Stimulated activated CD4-positive, alpha-beta T cell treated with anti-CD3 and anti-CD28 coated beads, Interleukin-2, amount 100 ng/mL, for 48 hours (primary cell): ENCODE measurements at places on chromosomes 4 and X.

DNA sequence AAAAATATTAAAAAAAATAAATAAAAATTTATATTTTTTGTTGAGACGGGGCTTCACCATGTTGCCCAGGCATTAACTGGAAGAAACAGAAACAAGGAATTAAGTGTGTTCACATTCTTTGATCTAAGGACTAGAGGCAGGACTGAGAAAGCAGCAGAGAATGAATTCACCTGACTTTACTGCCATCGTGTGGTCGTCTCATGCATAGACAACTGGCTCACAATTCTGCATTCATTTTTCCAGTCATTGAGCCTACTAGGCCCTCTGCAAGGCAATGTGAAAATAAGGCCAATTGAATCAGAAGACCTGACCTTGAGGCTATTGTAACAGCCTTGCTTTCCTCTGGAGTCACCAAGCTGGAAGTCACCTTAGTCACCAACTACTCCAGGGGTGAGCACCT lies 37.4 kb downstream of the LHFPL1 start:
- peak; percentile 1 for DNase-seq

DNA sequence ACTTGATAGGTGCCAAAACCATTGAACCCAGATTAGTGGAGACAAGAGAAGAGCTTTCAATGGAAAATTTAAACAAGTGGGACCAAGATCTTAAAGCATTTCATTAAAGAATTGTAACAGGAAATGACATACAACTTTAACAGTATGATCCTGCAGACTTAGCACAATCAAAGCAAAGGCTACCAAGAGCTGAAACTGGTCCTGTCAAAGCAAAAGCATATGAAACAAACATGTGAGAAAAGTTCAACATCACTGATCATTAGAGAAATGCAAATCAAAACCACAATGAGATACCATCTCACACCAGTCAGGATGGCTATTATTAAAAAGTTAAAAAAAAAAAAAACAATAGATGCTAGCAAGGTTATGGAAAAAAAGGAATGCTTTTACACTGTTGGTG lies 425.6 kb downstream of the IL1RAPL1 start:
- DNase-seq: no peak

GRCh38 chr4:3288571-3289094 lies 4.2 kb upstream of the RGS12 start:
- no peak for DNase-seq

- no peak for DNase-seq
Measured at GRCh38 chr4:6684656-6685055, 9.0 kb upstream of the S100P start.

DNA sequence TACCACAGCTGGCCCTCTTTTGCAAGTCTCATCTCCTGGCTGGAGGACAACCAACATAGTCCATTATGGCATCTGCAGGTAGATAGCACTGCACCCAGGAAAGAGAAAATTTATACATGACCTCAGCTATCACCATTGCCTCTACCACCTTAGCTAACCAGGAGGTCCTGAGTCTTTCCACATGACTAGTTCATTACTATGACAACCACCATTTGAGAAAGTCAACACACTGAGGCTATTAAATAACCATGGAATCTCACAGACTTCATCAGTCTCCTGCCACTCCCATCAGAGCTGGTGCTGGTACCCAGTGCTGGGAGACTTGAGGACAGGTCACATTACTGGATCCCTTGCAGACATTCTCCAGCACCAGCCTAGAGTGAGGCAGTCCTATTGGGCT lies 285.9 kb downstream of the GBA3 start:
- DNase-seq: no peak

- DNase-seq: no peak
Measured at GRCh38 chr4:2598511-2599303, 62.3 kb downstream of the FAM193A start.

DNA sequence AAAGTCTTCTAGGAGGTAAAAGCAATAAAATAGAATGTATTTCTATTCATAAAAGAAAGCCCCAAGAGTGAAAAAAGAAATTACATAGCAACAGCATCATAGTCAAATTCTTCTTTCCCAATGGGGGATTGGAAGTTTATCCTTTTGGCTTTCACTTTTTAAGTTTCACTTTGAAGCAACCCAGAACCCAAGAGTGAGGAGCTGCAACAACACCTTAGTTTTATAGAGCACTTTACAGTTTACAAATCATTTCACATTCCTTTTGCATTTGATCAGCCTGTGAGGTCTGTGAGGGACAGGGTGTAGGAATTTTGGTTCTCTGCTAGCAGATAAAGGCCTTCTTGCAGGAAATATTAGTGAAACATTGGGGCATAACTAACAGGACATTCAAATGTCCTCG lies 112.0 kb upstream of the NDP start:
- DNase-seq: no peak

DNA sequence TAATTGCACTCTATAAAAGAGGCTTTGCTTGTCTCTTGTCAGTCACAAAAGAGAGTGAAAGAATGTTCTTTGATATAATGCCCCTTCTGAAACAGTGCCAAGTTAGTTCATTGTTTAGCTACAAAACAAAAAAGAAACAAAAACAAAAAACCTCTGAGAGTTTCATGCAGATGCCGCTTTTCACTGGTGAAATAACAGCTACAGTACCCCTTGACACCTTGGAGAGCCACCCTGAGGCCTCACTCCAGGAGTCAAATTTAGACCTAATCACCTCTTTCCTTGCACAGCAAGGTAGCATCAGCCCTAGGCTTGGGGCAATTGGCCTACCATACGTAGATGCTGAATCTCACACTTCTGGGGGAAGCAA lies 185.2 kb downstream of the UNC5C start:
- no peak for DNase-seq

DNA sequence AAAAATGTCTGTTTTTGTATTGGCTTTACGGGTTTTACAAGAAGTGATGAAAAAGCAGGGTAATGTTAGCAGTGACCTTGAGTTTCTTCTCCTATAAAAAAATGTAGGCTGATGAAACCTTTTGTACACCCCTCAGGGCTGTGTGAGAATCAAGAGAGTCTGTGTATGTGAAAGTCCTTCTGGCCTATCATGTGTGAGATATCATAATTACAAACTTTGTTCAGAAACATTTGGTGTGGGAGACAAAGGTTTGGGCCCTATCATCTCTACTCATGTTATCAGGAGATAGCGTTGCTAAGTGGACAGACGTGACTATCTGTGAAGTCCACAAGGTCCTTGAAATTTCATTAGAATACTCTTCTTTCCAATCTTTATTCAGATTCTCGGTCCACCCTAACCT lies 170.6 kb upstream of the HAND2 start:
- DNase-seq: no peak

DNA sequence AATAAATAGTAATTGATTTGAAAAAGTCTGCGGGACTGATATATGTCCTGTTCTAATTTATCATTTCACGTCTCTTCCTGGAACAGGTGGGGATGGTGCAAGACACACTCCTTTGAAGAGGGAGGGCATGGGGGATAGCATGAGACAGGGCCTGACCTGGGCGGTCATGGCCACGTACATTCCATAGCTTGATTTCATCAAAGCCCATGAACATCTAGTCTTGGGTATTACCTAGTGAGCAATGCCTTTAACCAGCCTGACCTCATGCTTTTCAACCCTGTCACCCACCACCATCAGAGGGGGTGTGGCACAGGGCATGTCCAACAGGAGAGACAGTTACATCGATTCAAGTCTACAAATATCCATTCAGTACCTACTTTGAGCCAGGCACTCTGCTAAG lies 52.3 kb upstream of the HOPX start:
- no peak for DNase-seq

- no peak for DNase-seq
Measured at GRCh38 chr4:42767669-42768068, 110.8 kb upstream of the ATP8A1 start.

GRCh38 chr4:107689912-107690587 lies 30.0 kb downstream of the PAPSS1 start:
- DNase-seq: no peak

- no peak for DNase-seq
Measured at GRCh38 chr4:186886759-186887158, 163.1 kb upstream of the FAT1 start.

DNA sequence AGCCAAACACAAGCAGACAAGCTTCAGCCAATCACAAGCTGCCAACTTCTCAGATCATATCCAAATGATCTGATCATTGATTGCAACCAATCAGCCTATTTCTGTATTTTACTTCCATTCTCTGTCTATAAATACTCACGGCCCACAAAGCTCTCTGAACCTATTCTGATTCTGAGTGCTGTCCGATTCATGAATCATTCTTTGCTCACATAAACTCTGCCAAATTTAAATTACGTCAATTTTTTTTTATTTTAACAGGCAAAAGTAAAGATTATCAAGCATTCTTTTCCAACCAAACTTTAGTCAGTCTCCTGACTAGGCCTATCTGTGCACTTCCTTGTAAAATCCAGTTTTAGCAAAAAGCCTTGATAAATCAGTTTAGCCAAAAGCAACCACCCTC lies 1.8 kb upstream of the TCEANC start:
- DNase-seq: no peak

- DNase-seq: no peak
Measured at GRCh38 chr4:187171706-187172339, 448.2 kb upstream of the FAT1 start.

DNA sequence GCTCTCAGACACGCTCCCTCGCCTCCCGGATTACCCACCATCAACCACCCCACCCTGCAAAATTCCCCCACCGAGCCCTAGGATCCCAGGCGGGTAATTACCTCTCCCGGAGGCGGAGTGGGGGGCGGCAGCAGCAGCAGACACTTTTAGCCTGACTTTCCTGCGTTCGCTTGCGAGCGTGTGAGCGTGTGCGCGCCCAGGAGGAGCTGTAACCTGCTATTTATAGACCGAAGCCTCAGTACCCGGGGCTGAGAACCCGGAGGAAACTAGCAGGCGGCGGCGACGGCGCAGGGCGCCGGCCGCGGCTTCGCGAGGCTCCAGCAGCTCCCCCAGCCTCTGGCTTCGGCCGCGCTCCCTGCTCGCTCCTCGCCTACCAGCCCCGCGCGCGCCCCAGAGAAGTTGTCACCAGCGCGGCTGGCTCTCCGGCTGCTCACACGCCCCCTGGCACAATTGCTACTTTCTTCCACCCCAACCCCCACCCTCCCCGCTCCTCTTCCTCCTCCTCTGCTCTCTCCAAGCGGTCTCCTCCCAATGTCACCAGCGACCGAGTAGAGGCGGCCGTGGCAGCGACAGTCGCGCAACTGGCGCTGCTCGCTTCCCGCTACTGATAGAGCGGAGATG lies at the start of gene INPP4B:
Gene INPP4B, minus strand, starts transcription at position 194 of the 621 bp plus-strand sequence.
- peak; percentile 49 for DNase-seq

- no peak for DNase-seq
Measured at GRCh38 chr4:145217349-145217748, 37.0 kb upstream of the OTUD4 start.

DNA sequence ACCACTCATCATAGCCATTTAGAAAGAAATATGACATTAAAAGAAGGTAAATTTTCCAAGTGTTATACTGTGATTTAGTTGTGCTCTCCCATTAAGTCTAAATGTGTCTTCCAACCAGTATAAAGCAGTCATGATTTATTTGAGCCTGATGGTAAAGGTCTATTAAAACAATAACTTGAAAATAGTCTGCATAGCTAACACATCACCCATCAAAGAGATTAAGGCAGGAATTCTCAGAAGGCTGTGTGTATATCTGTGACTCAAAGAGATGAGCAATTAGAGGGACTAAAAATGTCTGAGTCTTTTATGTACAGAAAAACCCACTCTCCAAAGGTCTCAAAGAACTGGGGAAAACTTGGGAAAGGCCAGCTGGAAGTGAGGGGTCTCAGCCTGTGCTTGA lies 70.3 kb upstream of the IQCM start:
- no peak for DNase-seq
